T-helper 2 cell treated with Interferon-gamma antibody and Interleukin-4, amounts not matched to agents 5 μg/mL and 100 μg/mL, for 36 hours (primary cell): ENCODE measurements at places on chromosomes 12 and 14.

- no peak for DNase-seq
These were observed 160.8 kb downstream of the UNC79 start for GRCh38 chr14:93591506-93591905.

GRCh38 chr12:25785134-25785533 lies 173.3 kb upstream of the RASSF8 start:
- no peak for DNase-seq

DNA sequence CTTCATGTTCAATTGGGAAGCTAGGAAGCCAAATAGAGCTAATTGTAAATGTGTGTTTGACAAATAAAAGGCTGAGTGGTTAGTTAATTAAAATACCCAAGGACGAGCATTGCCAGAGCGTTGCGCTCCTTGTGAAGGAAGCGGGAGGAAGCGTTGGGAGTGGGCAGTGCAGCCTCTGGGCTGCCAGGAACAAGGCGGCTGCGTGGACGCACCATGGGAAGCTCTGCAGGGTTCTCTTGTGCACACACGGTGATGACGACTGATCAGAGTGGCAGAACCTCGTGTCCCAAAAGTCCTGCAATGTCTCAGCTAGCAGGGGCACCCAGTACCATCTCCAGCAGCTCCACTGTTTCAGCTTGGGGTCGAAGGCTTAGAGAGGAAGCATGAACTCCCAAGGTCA lies 546.6 kb upstream of the TMEM132C start:
- DNase-seq, result no peak

GRCh38 chr14:94374116-94374515 lies 14.3 kb downstream of the SERPINA1 start:
- no peak for DNase-seq

DNA sequence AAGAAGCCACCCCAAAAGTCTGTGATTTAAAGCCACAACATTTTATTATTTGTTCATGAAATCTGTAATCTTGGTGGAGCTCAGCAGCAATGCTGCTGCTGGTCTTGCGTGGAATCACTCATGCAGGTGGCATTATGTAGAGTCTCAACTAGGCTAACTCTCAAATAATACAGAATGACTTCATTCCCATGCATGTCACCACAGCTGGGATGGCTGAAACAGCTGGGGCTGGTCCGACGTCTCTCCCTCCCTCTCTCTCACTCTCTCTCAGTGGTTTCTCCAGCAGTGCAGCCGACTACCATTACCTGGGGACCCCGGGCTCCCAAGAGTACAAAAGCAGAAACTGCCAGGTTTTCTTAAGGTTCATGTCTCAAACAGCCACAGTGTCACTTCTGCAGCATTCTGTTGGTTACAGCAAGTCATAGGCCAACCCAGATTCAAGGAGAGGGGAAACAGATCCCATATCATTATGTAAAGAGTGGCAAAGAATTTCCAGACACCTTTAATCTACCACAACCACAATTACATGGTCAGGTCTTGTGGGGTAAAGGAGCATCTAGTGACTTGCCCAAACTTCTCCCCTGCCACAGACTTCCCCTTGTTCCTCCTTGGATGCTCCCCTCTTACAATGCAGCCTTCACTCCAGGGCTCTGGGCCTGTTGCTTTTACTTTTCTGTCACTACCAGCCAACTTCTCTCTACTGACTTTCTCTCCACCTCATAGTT lies 192.0 kb upstream of the HMGA2 start:
- DNase-seq, result no peak

DNA sequence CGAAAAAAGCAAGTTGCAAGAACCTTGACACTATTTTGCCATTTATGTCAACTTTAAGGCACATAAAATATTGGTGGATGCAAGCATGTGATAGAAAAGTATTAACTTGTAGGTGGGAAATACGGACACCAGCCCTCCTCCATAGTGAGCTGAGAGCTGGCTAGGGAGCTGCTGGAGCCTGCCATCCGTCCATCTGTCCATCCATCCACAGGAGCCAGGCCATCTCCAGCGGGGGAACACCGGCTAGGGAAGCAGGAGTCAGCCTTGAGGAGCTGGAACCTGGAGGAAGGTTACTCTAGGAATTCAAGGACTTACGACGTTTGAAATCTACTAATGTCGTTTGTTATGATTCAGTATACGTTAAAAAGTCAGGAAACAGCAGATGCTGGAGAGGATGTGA lies 120.7 kb upstream of the C14orf180 start:
- no peak for DNase-seq

DNA sequence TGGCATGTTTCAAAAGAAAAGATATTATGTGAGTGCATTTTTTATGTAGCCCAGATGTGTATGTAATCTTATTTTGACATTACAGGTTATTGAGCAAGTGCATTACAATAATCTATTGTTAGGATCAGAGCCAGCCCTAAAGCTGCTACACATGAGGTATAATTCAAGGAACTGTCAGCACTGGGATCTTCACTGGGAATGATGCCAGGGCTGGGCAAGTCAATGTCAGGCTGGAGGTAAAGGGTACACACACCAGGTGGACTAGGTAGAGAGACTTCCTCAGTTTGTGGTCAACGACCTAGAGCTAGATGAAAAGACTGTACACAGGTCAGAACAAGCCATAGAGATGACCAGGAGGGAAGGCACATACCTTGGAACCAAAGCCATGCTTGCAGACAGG lies 15.4 kb downstream of the TRIM9 start:
- no peak for DNase-seq

DNA sequence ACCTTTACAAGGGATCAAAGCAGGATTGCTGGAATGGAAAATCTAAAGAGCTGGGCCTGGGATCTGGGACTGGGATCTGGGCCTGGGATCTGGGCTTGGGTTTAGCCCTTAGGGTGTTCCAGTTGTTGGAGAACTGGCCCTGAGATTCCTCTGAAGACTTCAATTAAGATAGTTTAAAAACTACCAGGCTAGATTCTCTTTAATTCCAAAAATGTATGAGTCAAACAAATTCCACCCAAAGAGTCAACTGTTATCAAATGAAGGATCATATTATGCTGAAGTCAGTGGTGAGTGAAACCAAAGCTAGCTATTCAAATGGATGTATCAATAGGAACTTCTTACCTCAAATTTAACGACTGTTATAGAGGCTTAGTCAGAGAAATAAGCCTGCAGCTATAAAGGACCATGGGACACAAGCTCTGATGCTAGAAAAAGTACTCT lies 40.5 kb downstream of the LIMA1 start:
- DNase-seq, result no peak

DNA sequence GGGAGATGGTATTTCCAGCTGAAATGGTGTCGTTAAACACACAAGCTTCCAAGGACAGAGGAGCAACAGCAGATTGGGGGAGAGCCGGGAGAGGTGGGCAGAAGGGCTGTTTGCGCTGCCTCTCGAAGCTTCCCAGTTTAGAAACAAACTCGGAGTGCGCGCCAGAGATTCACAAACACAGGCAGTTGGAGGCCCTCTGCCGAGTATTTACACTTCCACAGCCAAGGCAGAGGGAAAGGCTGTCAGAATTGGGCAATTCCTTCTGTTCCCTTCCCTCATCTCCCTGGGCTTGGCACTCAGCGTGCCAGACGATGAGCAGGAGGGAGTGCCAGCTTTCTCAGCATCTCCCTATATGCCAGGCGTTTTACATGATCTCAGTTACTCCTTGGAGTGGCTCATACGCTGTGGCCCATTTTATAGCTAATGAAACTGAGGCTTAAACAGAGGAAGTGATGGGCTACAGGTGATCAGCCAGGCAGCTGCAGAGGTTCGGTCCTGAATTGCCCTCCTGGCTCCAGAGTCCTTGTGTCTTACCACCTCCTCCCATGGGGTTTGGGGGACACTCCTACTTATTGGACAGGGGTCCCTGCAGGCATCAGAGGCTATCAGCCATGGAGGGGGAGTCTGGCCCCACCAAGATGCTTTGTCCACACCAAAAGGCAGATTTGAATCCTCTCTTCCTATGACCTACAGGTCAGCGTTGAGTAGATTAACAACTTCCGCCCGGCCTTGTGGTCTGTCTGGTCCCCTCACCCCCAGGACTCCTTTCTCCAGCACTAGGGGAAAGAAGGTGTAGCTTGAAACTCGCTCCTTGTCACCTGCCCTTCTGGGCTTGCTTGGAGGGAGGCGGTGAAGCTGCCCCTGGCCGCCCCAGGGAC lies 3.1 kb downstream of the FAM222A start:
- no peak for DNase-seq

DNA sequence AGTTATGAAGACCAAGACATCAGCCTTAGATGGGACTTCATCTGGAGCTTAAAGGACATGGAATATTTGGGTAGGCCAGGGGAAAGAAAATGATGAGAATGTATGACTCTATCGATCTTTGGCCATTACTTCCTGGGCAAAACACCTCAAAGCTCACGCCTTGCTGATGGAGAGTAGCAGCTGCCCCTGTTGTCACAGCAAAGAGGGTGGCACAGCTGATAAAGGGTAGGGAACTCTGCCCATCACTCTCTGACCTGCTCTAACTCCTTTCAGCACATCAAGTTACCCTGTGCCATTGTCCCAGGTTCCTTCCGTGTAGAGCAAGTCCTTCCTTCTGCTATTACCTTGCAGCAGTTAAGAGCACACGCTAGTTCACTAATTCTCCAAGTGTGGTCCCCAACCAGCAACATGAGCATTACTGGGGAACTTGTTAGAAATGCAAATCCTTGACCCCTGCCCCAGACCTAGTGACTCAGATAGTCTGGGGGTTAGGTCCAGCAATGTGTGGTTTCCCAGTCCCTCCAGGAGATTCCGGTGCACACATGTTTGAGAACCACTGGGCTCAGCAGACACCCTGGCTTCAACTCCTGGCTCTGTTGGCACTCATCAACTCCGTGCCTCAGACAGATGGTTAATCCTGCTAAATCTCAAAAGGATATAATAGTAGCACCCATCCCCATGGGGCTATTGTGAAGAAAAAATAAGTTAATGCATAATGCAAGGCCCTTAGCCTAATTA lies 93.7 kb upstream of the EEA1 start:
- DNase-seq, result no peak

DNA sequence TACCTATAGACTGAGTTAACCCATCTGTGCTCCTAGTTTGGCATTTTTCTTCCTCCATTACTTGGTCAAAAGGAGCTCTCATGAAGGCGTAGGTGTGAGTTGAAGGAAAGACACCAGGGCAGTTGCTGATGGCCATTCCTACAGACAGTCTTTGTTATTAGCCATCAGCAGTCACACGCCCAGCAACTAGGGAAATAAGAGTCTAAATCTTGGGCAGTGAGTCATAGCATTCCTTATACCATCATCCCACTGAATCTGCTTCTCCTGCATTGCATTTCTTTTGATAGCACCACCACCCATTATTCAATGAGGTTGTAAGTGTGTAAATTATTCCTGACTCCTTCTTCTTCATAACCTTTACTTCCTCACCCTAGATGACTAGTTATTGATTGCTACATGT lies 150.9 kb upstream of the IGF1 start:
- DNase-seq, result no peak

DNA sequence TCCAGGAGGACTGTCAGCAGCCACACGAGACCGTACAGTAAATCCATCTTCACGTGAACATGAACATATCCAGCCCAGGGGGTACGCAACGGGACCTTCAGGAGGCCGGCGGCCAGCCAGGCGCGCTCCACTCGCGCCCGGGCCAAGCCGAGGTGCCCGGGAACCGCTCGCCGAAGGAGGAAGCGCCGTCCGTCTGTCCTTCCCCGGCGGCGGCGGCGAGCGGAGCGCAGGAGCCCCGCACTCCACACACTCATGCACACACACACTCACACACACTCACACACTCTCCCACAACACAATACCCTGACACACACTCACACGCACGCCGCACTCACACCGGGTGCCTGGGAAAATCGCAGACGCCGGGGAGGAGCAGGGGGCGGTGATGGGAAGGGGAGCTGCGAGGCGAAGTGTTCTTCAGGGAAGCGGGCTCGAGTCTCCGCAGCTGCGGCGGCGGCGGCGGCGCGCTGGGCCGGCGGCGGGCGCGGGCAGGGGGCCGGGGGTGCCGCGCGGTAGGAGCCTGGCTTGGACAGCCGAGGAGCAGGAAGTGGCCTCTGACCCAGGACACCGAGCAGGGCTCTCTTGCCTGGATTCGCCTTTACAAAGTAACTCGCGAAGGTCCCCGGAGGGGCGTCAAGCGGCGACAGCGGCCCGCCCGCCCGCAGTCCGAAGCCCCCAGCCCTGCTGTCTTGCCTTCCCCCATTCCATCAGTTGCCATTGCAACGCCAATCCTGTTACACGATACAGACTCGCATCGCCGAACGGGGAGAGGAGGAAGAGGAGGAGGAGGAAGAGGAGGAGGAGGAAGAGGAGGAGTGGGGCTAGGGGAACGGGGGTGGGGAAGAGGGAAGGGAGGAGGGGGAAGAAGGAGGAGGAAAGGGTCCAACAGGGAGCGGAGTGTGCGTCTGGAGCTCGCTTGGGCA lies 601 bp downstream of the MDGA2 start:
- DNase-seq, result no peak

GRCh38 chr14:102928412-102929240 lies 6.2 kb downstream of the AMN start:
- DNase-seq, result peak; percentile 32

- no peak for DNase-seq
These were observed 33.6 kb upstream of the TMEM179 start for GRCh38 chr14:104638190-104638589.

GRCh38 chr14:98952593-98953350 lies 319.2 kb downstream of the BCL11B start:
- DNase-seq, result no peak

DNA sequence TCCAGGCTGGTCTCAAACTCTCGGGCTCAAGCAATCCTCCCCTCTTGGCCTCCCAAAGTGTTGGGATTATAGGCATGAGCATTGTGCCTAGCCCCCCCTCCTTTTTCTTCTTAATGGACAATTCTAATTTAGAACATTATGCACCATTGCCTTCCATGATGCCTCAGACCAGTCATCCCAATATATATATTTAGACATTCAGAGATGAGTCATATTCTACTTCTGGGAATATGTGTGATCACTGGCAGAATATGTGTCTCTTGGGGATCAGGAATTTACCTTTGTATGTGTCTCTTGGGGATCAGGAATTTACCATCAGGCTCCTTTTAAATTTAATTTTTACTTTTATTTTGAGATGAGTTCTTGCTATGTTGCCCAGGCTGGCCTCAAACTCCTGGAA lies 7.5 kb upstream of the CCDC177 start:
- DNase-seq, result no peak

GRCh38 chr14:53390008-53390407 lies 236.9 kb upstream of the DDHD1 start:
- DNase-seq, result no peak

- no peak for DNase-seq
These were observed 40.8 kb upstream of the PNMA1 start for GRCh38 chr14:73754911-73755360.

DNA sequence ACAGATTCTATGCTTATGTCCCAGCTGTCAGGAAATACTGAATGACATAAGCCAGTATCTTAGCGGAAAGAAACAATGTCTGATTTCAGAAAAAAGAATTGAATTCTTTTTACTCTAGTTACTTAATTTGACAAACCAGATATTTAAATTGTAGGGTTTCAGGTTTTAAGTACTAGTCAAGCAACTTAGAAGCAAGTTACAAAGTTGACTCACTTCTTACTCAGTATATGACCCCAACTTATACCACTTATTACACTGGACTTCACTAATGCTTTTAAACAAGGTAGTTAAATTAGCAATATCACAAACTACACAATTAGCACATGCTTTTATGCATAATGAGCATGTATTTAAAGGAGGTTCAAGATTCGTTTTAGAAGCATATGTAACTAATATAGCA lies 7.1 kb downstream of the GMFB start:
- no peak for DNase-seq
